Activated CD4-positive, alpha-beta T cell treated with anti-CD3 and anti-CD28 coated beads, Interleukin-2, amount 10 ng/mL, durations not matched to agents 24 days and 14 days (primary cell): ENCODE measurements at places on chromosomes 7 and 10. TPM values are rescaled to one million over a fixed set of nuclear protein-coding genes. Genes with fewer than 3 reads are reported as not detected.

Gene LEP
- total RNA-seq = not detected in 2 replicates

Gene CTNNA3
- not detected in 2 replicates for total RNA-seq

Gene TMEM106B
- total RNA-seq = 24.0 and 25.5 TPM in 2 replicates

Gene CUBN
- total RNA-seq = 0.07 and 0.40 TPM in 2 replicates

Gene STEAP1B
- 0.21 TPM in 1 of 2 replicates, not detected in the other for total RNA-seq

Gene THNSL1
- total RNA-seq = 3.6 and 4.2 TPM in 2 replicates

Gene ZNF12
- total RNA-seq = 17.9 and 22.8 TPM in 2 replicates

Gene GBX1
- total RNA-seq = not detected in 2 replicates

Gene PNLIPRP1
- total RNA-seq = not detected in 2 replicates

Gene DLX6
- not detected in 2 replicates for total RNA-seq

Gene ADIRF
- not detected in 2 replicates for total RNA-seq

Gene ZWINT
- 102 and 105 TPM in 2 replicates for total RNA-seq

Gene ZNF467
- total RNA-seq = 0.21 TPM in 1 of 2 replicates, not detected in the other

Gene TUBB8
- not detected in 2 replicates for total RNA-seq

Gene AGAP5
- 10.1 and 13.9 TPM in 2 replicates for total RNA-seq

DNA sequence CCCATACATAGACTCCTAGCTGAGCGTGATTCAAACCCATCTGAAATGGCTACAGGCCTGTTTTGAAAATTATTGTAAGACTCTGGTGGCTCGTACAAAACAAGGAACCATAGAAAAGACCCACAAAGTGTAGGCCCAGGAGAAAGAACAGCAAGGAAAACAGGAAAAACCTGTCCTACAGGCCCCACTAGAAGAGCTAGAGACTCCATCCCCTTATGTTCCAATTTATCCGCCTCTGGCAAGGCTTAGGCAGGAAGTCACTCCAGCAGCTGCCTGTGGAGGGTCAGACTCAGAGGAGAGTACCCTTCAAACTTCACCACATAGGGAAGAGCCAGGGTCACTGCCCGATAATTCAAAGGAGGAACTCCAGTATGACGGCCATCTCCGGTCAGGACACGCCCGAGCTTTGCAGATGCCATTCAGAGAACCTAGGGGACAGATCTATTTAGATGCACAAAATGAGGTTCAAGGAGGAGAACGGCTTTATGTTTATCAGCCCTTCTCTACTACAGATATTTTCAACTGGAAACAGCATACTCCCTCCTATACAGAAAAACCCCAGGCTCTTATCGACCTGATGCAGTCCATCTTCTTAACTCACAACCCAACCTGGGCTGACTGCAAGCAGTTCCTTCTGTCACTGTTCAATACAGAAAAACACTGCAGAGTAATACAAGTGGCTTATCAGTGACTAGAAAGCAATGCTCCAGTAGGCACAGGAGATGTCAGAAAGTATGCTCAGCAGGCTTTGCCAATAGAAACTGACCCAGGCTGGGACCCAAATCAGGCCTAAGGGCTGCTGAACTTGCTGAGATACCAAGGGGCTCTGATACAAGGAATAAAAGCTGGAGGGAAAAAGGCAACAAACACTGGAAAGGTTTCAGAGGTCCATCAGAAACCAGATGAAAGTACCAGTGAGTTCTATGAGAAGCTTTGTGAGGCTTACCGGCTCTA is 8.6 kb upstream of the ZNF33B start:
- DNase-seq = peak; percentile 45

DNA sequence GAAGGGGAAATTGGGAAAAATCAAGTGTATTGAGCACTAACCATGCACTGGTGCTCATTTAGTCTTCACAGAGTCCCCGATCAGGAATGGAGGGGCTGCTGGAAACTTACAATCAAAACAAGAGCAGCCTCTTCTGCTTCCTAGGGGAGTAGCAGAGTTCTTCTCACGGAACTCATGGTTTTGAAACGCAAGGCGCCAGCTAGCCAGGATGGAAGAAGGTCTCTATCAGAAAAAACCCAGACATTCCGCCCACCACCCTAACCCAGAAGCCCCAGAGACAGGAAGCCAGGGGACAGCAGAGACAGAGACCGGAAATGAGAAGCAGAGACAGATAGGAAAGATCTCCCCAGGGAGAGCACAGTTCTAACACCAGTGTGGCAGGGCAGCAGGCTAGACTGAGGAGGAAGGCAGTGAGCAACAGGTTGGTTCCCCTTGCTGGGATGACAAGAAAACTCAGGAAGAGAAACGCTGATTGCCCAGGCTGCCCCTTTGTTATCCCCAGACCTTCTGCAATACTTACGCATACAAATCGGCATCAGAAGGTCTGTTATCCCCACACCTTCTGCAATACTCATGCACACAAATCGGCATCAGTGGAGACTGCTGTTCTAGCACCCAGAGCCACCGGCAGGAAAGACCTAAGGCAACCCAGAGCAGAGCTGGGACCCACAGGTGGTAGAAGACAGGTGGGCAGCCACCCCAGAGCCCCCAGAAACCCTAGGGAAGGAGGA is 99.2 kb downstream of the CPXM2 start:
- DNase-seq = no peak

DNA sequence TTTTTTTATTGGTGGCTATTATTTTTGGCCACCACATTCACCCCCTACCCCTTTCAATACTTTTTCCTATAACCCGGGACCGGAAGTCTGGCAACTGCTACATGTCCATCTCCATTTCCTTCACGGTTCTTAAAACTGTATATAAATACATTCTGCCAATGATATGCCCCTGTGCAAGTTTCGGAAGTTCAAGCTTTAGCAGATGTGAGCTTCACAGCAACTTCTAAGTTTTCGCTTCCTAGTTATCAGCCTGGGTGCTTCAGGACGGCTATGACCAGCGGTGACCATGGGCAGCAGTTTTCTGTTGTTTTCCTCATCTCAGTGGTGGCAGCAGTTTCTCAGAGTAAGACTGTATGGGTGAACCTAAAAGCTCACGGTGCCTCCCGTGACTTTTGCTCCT is 153.5 kb upstream of the NFE2L3 start:
- no peak for DNase-seq

DNA sequence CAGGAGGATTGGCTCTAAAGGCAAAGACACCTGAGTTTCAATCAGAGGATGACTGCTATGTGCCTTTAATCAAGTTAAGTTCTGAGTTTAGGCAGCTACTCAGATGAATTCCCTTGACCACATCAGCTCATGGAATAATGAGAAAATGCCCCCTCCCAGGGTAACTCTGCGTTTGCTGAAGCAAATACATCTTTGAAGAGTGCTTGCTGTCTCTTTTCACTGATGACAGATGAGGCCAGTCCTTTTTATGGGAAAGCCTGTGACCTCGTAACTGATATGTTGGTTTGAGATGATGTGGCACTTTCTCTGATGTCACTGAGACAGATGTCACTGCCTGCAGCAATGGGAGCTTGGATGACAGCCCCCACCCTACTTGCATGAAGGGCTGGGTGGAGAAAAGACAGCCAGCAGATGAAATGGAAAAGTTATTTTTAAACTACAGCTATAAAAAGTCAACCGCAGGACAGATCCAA is 43.7 kb upstream of the DGKI start:
- DNase-seq = no peak

DNA sequence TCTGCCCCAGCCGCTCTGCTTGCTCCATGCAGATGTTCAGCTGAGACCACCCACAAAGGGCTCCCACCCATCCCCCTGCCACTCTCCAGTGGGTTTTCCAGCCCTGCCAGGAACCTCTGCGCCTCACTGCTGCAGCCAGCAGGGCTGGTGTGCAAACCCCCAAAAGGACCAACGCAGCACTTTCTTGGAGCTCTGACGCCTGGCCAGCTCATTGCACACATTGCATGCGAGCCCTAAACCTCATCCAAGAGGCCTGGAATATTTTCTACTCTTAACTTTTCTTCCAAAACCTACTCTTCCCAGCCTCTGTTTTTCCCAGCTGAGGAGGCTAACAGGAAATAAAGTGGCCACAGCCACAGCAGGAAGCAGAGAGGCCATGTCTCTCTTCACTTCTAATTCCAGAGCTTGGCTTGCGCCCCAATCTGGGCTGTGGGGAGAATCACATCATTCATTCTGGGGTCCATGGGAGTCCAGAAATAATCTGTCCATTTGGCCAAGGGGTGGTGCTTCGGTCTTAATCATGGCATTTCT is 4.6 kb upstream of the FAM170B start:
- no peak for DNase-seq

DNA sequence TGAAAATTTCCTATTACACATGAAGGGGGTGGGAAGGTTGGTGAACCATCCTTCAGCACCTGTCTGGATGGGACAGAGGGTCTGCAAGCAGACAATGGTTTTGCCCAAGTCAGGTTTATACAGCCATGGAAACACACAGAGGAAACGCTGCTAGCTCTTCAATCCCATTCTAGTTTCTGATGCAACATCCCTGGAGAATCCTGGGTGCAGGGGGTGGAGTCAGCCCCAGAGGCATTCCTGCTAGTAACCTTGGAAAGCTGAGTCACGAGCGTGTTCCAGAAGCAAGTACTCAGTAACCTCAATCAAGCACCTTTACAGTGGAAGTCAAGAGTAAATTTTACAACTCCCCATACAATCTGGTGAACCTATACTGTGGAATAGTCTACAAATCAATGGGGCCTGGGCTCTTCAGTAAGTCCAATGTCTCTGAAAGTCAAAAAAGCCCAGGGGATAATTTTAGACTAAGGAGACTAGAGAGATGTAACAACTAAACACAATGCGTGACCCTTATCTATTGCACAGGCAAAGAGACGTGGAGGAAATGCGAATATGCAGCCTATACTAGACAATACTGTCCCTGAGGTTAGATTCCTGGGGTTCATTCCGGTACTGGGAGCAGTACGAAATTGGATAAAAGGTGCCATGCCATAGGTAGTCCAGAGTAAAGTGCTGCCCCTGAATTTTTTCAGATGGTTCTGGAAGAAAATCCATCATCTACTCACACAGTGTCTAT is 95.4 kb downstream of the ZRANB1 start:
- no peak for DNase-seq

GRCh38 chr7:134046594-134047128 is 80.5 kb upstream of the LRGUK start:
- no peak for DNase-seq

GRCh38 chr10:14574291-14574690 is 200.4 kb downstream of the FAM107B start:
- no peak for DNase-seq

DNA sequence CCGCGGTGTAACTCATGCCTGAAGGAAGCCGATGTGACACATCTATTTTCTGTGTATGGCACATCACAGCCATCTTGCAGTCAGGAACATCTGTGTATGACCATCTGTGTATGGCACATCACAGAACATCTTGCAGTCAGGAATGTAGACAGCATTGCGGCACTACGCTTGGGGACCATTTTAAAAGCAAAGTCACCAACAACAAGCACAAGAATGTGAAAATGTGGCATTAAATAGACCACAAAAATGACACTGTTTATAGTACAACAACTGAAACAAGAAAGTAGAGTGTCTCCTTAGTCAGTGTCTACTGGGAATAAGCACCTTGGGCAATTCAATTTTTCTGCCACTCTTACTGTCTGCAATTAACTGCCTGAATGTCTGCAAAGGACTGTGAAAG is 124.4 kb downstream of the HGF start:
- DNase-seq = no peak

DNA sequence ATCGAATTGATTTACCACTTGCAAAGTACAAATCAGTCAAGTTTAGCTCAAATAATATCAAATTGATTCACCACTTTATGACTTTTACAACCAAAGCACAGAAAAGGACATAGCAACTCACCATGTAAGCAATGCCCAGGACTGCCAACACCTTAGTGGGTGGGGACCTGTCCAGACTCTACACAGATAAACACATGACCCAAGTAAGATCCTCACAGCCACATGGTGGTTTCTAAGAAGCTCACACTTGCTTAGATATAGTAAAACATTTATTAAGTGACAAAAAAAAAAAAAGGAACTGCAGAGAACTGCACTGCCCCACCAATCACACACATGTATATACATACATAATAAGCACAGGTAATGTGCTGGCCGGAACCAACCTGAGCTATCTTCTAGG is 116.2 kb downstream of the SLC25A13 start:
- DNase-seq = no peak

DNA sequence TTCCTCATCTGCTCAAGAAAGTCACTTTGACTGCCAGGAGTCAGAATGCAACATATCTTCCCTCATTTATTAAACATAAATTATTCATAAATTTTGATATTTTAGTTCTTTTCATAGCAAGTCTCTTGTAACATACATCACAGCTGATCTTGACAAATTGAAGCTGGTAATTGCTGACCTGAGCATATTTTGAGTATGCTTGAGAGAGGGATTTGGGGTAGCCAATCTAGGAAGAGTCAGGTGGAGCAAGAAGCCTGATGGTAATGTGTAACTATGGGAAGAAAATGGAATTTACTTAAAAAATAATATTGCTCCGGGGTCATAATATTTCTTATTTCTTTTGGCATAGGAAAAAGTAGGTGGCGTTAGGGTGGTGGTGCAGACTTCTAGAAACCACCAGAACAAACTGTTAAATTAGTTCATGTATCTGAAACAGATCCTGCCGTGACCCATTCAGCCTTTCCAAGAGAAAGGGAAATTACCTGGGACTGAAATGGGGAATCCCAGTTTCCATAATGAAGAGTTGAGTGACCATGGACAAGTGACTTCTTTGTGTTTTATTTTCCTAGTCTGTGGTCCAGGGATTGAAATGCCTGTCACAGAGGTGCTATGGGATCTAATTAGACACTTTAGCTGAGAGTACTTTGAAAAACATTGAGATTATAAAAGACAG is 12.9 kb downstream of the CPED1 start:
- DNase-seq = no peak

- no peak for DNase-seq
Observed at GRCh38 chr7:124597509-124597908, 168.1 kb downstream of the GPR37 start.

- no peak for DNase-seq
Observed at GRCh38 chr7:100152937-100153666, 4.4 kb downstream of the LAMTOR4 start.

GRCh38 chr7:129502708-129503685 is 666 bp downstream of the SMKR1 start:
- peak; percentile 66 for DNase-seq

DNA sequence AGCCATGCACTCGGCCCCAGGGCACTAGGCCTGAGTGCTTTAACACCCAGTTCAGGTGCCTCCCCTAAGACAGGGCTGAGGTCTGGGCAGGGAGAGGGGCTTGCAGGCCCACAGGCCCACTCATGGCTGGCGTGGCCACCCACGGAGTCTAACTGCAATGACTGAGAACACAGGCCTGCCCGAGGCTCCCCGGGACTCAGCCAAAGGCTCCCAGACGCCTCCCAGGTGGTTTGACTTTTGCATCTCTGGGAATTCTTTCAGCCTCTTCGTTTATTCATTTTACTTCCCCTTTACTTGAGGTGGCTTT is 37.3 kb downstream of the PTPRN2 start:
- DNase-seq = no peak
